ENCODE measurements at places on chromosomes 12 and 14.

DNA sequence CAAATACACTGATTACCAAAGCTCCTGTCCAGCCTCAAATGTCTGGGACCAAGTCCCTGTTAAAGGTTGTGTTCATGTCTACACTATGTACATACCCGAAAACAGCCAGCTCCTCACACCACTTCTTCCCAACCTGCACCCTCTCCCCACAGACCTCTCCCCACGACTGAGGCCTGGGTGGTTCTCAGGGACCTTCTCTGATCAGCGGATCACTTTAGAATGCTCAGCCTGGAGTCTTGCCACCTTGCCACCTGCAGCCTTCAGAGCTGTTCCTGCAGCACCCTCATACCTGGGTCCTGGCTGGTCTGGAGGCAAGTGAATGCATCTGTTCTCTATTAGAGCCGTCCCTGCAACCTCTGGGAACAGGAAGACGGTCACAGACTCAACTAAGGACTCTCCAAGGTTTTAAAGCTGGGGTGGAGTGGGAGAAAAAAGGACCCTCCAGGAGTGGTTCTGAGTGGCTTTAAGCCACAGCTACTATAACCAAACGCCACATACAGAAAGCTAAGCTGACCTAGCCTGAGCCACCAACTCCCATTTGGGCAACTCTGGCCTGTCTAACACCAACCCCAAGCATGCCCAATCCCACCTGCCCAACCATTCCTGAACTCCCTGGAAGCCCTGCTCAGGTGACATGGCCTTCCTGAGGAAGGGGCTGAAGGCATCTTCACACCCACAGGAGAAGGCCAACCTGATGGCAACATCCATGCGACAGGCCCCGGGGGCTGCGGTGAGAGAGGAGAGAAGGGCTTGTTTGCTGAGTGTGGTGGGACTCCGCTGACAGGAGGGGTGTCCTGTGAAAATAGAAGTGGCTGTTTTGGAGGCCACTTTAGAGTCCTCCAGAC lies 8.6 kb downstream of the KRT2 start:
- DNase-seq, result no peak

- DNase-seq, result no peak
Measured at GRCh38 chr12:113326775-113327395, 8.0 kb downstream of the SLC8B1 start.

GRCh38 chr14:75368333-75368732 lies 59.5 kb upstream of the JDP2 start:
- no peak for DNase-seq

DNA sequence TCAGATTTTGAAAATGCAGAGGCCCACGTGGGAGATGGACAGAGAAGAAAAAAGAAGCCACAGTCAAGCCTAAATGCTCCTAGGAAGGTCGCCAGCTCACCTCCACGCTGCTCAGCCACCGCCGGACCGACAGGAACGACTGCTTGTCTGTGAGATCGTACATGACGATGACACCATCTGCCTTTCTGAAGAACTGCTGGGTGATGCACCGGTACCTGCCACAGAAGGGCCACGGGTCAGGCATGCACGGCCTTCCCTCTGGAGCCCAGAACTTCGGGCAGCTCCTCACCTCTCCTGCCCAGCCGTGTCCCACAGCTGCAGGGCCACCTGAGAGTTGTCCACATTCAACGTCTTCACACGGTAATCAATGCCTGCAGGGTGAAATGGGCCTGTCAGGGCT lies 125.6 kb downstream of the CRACR2A start:
- no peak for DNase-seq

DNA sequence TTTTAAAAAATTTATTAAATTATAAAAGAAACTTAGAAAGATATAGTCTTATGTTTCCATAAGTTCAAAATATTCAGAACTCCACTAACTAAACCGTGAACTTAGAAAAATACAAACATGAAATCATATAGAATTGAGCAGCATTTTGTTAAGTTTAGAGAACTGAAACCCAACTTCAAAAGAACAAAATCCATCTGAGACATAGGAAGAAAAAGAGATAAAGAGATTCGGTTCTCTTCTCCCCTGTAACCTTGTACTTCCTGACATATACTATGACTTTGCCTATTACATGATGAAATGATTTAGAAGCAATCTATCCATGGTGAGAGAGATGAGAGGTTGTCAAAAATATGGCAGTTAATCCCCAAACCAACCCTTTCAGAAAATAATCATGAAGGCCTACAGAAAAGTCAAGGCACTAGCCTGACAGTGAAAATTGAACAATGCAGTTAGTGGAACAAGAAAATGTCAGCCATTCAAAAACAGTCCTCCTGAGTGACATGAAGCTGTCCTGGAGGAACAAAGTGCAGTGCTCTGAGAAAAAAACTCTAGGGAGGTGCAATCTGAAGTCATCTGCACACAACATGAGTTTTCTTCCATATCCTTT lies 44.0 kb downstream of the C12orf50 start:
- no peak for DNase-seq

GRCh38 chr14:56131865-56132833 lies 13.9 kb downstream of the PELI2 start:
- no peak for DNase-seq

DNA sequence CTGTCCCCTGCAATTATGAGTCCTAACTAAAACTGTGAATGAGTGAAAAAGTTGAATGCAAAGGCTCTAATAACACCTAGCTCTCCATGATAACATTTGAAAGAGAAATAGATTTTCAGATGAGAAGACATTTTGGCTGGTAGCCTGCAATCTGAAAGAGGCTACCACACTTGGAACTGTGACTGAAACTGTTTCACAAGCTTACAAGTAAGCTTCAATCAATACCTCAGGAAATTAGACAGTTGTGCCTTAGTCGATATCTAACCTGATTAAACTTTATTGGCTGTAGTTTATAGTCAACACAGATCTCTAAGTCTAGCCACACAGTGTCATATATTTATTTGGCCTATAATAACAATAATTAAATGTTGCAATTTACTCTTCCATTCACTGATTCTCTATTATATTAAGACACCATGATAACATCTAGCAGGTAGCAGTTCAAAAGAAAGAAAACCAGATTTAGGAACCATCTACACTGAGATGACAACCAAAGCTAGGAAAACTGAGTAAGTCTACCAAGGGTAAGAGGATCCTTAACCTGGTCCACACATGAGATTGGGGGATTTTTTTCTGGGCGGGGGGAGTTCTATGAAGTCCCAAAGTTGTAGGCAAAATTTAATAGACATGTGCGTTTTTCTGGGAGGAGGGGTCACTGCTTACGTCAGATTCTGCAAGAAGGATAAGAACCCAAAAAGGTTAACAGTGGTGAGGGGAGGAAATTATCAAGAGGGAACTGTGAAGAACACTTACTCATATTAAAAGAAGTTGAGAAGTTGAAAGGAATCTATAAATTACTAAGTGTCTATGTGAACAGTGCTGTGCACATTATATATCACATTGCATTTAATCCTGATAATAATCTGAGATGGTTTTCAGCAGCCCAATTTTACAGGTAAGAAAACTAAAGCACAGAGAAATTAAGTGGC lies 65.8 kb downstream of the NUMB start:
- DNase-seq, result no peak

DNA sequence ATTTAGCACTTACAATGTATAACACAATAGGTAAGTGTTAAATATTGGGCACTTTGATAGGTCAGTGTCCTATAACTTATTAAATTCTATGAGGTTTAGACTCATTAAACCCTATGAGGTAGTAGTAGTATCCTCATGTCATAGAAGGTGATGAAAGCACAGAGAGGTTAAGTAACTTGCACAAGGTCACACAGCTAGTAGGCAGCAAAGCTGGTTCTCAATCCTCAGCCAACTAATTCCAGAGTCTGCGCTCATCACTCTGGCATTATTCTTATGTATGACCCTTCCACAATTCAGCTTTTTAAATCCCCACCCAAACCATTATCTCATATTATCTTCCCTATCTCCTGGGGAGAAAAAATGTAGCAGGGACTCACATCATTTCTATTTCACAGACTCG lies 141.1 kb downstream of the KSR2 start:
- DNase-seq, result no peak
